ENCODE measurements at places on chromosomes 4 and X.

- no peak for DNase-seq
Observed at GRCh38 chr4:74953647-74954046, 20.7 kb downstream of the PARM1 start.

DNA sequence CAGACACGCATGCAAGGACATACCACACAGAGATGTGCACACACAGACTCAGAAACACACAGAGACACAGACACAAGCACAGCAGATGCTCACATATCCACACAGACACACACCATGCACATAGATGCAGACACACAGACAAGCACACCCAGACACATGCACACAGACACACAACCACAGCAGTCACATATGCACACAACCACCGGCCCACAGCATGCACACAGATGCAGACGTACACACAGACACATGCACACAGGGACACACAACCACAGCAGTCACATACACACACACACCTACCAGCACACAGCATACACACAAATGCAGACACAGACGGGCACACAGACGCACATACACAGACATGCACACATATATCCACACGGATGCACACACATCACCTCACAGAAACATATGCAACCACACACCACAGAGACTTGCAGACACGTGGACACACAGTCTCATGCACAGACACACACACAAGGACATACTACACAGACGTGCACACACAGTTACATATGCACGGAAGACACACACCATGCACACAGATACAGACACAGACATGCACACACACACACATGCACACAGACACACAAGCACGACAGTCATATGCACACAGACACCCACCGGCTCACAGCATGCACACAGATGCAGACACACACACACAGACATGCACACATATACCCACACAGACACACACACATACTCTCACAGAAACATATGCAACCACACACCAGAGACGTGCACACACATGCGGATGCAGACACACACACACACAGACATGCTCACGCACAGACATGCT, 25.2 kb upstream of the SLC25A6 start:
- DNase-seq, result no peak

GRCh38 chr4:24674279-24674678, 89.9 kb upstream of the DHX15 start:
- no peak for DNase-seq

- no peak for DNase-seq
Observed at GRCh38 chr4:67394879-67395278, 150.4 kb downstream of the CENPC start.

- no peak for DNase-seq
Observed at GRCh38 chrX:42460706-42461105, 317.3 kb downstream of the PPP1R2C start.

All from AG04450 (cell line).